BJ (cell line): ENCODE measurements at places on chromosomes 5 and 9. TPM values are rescaled to one million over a fixed set of nuclear protein-coding genes. Genes with fewer than 3 reads are reported as not detected.

The IFNE gene
- polyA plus RNA-seq: 0.28 and 0.69 TPM in 2 replicates

The BAAT gene
- polyA plus RNA-seq: 0.04 TPM in 1 of 2 replicates, not detected in the other

The FUBP3 gene
- 28.7 and 38.8 TPM in 2 replicates for polyA plus RNA-seq

The LEAP2 gene
- polyA plus RNA-seq: 0.31 and 0.70 TPM in 2 replicates

The EPB41L4B gene
- polyA plus RNA-seq: 0.21 and 0.48 TPM in 2 replicates

The AP3S1 gene
- polyA plus RNA-seq: 27.6 and 77.0 TPM in 2 replicates

The DNAJA1 gene
- polyA plus RNA-seq: 49.7 and 108 TPM in 2 replicates

The CREBRF gene
- 11.2 and 18.2 TPM in 2 replicates for polyA plus RNA-seq

The CNTLN gene
- 1.9 and 3.9 TPM in 2 replicates for polyA plus RNA-seq

The SPZ1 gene
- polyA plus RNA-seq: not detected in 2 replicates

The AJM1 gene
- polyA plus RNA-seq: 0.86 and 1.0 TPM in 2 replicates

The DMRT3 gene
- not detected in 2 replicates for polyA plus RNA-seq

The FBLL1 gene
- 0.56 and 0.61 TPM in 2 replicates for polyA plus RNA-seq

The ARL14EPL gene
- polyA plus RNA-seq: not detected in 2 replicates

The OR1B1 gene
- not detected in 2 replicates for polyA plus RNA-seq

The SOWAHA gene
- polyA plus RNA-seq: 0.02 TPM in 1 of 2 replicates, not detected in the other

The STC2 gene
- polyA plus RNA-seq: 168 and 181 TPM in 2 replicates

The SLC6A19 gene
- not detected in 2 replicates for polyA plus RNA-seq

The ACER2 gene
- polyA plus RNA-seq: 1.4 and 1.8 TPM in 2 replicates

The TAF1L gene
- polyA plus RNA-seq: 0.01 TPM in 1 of 2 replicates, not detected in the other

The CYLC2 gene
- not detected in 2 replicates for polyA plus RNA-seq

The PNPLA7 gene
- 0.40 and 0.63 TPM in 2 replicates for polyA plus RNA-seq

The CBY3 gene
- polyA plus RNA-seq: not detected in 2 replicates

The CNTRL gene
- polyA plus RNA-seq: 3.6 and 5.2 TPM in 2 replicates

The CARTPT gene
- polyA plus RNA-seq: not detected in 2 replicates

The FOXI1 gene
- polyA plus RNA-seq: not detected in 2 replicates

The OR1J4 gene
- polyA plus RNA-seq: 0.69 and 0.71 TPM in 2 replicates
